Natural killer cell treated with Interleukin-12 subunit alpha and Interleukin-12 subunit beta and Interleukin-15 and Interleukin-18, amount 100 ng/mL, for 72 hours (primary cell): ENCODE measurements at places on chromosomes 2 and 18. TPM values are rescaled to one million over a fixed set of nuclear protein-coding genes. Genes with fewer than 3 reads are reported as not detected.

Gene ELMOD3
- 19.8 TPM for total RNA-seq

Gene CFAP53
- 0.31 TPM for total RNA-seq

GRCh38 chr18:71249791-71250190 is 960.9 kb downstream of the SOCS6 start:
- no peak for DNase-seq

GRCh38 chr2:109200616-109201464 is 71.8 kb downstream of the SH3RF3 start:
- no peak for DNase-seq

- no peak for DNase-seq
These were observed 71.8 kb upstream of the LRATD1 start for GRCh38 chr2:14560716-14561115.

- DNase-seq = no peak
These were observed 41.5 kb downstream of the SP140 start for GRCh38 chr2:230267059-230267458.

Gene CIDEA
- not detected for total RNA-seq

DNA sequence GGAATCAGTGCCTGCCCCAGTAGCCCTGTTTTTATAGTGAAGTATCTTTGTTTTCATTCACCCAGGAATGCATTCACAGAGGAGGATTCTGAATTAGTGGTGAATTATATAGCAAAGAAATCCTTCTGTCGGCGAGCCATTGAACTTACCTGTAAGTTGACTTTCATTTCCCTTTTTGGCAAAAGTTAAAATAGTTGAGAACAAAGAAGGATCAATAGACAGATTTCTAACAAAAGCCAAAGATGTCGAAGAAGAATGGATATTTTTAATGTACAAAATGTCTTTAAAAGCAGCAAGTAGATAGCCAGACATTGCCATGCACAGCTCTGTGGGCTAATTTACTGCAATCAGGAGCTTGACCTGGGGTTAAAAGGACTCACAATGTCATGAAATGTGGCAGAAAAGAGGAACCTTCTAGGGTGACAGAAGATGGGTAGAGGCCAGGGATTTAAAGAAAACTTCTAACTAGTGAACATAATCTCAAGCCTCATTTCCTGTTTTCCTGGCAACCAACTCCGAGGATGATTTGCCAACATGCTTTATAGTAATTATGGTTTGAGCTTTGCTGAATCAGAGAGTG is 53.8 kb upstream of the TMEM87B start:
- no peak for DNase-seq

GRCh38 chr2:1049691-1050090 is 99.0 kb downstream of the SNTG2 start:
- DNase-seq = no peak
